ENCODE measurements at places on chromosomes 13 and 19. TPM values are rescaled to one million over a fixed set of nuclear protein-coding genes. Genes with fewer than 3 reads are reported as not detected.

ATP1A3 gene
- 0.17 TPM for total RNA-seq

ALDH16A1 gene
- 37.2 TPM for total RNA-seq

NCR1 gene
- total RNA-seq = not detected

LGI4 gene
- total RNA-seq = not detected

PSG2 gene
- total RNA-seq = not detected

ZNF556 gene
- total RNA-seq = not detected

SPTBN4 gene
- 0.34 TPM for total RNA-seq

SH2D3A gene
- under 0.01 TPM for total RNA-seq

CACNA1A gene
- 0.15 TPM for total RNA-seq

Measured in bronchus fibroblast of lung (primary cell).